ENCODE measurements at places on chromosomes 16 and 17. TPM values are rescaled to one million over a fixed set of nuclear protein-coding genes. Genes with fewer than 3 reads are reported as not detected.
A peak's percentile ranks its signal among the peaks of the same experiment; 100 is the strongest.

The TBC1D16 gene
- total RNA-seq = 11.2 TPM

The TP53TG3B gene
- not detected for total RNA-seq

- peak; percentile 84 for DNase-seq
These were observed 2.9 kb upstream of the PGS1 start for GRCh38 chr17:78375401-78376151.

The AANAT gene
- not detected for total RNA-seq

GRCh38 chr17:17221329-17221728 is 15.2 kb upstream of the PLD6 start:
- peak; percentile 66 for DNase-seq

DNA sequence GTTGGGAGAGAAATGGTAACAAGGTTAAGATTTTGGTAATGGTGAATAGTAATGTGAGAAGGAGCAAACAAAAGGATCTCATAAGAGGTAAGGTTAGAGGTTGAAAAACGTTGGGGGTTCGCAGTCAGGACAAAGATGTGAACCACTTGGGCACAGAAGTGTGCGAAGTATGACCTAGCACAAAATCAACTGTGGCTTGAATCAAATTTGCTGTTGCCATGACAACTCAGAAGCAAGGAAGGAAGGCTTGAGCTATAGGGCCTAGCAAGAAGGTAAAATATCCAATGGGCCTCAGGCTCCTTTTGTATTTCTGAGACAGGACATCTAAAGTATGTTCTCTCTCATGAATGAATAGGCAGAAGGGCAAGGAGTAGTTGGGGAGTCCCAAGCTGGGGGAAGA is 24.5 kb upstream of the TEKT1 start:
- DNase-seq = no peak

DNA sequence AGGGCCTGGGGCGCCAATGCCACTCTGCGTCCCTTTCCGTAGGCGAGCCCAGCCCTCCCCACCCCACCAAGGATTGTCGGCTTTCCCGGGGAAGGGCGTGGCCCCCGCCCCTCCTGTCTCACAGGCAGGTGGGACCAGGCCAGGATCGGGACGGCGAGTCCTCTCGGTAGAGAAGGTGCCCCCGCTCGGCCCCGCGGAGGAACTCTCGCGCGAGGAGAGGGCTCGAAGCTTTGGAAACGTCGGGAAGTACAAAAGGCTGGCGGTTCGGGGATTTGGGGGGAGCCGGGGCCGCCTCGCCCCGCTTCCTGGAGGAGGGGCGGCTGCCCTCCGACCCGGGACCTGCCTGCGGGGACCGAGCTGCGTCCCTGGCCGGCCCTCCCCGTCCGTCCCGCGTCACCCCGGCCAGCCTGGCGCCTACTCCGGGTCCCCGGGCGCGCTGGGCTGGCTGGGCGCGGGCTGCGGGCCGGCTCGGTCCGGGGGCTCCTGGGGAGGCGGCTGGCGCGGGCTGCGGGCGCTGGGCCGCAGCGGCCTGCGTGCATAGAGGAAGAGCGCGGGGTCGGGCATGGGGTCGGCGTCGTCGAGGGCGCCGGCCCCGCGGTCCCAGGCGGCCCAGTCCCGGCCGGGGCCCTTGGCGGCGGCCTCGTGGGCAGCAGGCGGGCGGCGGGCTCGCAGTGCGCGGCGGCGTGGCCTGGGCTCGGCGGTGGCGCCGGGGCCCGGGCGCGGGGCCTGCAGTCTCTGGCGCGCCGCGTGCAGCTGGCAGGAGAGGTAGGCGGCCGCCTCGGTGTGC is 12.6 kb upstream of the CLUH start:
- no peak for DNase-seq

The ENPP7 gene
- total RNA-seq = not detected

- peak; percentile 88 for DNase-seq
These were observed 30.0 kb downstream of the TBC1D16 start for GRCh38 chr17:80005360-80006338.

DNA sequence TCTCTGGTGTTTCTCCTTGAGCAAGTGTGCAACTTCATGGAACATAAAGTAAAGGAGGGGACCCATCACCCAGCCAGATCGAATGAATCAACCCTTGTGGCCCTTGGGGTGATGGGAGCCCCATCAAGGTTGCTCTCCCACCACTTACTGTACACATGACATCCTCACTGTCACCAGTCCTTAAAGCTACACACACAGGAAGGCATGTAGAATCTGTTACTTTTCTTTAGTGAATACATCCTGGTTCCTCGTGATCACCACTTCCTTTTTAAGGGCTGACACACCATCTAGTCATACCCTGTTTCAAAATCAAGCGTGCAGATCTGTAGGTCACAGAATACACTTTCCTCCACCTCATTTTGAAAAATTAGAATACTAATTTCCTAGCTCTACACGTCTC is 22.6 kb upstream of the MPHOSPH6 start:
- no peak for DNase-seq

The LRRC46 gene
- total RNA-seq = 1.3 TPM

The SCGB1C2 gene
- total RNA-seq = not detected

DNA sequence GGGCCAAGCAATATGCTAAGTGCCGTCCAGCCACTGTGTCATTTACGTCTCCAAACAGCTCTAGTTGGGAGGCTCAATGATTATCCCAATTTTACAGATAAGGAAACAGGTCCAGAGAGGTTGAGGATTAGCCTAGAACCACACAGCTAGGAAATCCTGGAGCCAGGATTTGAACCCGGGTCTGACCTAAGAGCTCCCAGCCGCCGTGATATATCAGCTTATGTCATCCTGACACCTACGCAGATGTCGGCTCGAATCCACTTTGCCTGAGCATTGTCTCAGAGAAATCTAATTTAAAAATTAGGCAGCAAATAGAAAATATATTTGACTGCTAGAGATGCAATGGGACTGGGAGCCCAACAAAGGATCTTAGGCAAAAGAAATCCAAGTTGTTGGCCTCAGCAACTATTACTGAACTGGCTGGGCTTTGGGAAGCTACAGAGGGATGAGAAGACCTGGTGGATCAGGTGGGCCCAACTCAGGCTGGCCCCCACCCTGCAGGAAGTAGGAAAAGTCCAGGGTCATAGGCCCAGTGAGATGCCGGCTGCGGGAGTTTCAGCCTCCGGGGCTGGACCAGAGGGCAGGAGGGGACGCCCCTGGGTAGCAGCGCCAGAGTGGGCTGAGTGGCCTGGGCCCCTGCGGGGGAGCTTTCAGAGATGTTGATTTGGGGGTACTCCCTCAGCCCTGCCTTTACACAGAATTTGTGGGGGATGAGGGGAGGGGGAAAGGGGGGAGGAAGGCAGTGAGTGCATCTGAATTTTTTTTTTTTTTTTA is 35.1 kb upstream of the IL21R start:
- DNase-seq = peak; percentile 88

The UBE2G1 gene
- total RNA-seq = 56.1 TPM

DNA sequence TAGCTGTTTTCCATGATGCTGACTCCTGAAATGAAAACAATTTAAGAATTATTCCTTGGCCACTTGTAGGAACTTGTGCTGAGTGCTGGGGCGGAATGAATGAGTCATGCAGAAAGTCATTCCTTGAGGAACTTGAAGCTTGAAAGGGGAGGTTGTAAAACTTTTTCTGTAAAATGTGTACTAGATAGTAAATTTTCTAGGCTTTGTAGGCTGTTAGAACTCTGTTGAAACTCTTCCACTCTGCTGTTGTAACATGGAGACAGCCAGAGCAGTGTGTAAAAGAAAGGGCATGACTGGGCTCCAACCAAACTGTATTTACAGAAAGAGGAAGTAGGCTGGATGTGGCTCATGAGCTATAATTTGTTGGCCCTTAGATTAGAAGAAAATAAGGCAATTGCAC is 46.1 kb downstream of the ABCA8 start:
- DNase-seq = no peak

DNA sequence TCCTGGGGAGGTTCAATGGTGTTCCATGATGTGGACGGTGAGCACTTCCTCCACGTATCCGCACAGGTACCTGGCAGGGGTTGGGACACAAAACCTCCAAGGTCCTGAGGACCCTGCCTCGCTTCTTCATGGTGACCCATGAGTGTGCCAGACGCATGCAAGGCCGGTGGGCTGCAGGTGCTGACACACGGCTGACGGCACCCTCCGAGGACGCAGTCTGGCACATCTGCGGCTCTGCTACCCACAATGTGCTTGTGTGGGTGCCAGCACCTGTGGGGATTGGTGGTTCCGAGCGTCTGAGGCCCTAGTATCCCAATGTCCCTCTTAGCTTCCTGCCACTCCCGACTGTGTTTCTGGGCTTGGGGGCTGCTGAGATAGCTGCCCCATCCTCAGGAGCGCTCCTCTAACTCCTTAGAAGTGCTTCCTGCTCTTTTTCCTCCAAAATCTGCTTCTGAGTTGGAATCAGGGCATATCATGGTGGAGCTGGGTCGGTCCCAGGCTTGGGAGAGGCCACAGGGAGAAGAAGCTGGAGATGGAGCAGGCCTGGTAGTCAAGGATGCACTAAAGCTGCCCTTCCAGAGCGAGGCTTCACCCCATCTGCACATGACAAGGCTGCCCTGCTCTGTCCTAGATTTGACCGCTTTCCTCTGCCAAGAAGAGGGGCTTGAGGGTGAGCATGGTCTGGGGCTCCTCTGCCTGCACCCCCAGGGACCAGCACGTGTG is 1.6 kb downstream of the CYGB start:
- no peak for DNase-seq

GRCh38 chr16:67248401-67249177 is at the start of gene SLC9A5:
TSS of gene SLC9A5 (plus strand) at chr16:67248979. CDS start at chr16:67249015, 36 bp downstream.
- DNase-seq = peak; percentile 89

DNA sequence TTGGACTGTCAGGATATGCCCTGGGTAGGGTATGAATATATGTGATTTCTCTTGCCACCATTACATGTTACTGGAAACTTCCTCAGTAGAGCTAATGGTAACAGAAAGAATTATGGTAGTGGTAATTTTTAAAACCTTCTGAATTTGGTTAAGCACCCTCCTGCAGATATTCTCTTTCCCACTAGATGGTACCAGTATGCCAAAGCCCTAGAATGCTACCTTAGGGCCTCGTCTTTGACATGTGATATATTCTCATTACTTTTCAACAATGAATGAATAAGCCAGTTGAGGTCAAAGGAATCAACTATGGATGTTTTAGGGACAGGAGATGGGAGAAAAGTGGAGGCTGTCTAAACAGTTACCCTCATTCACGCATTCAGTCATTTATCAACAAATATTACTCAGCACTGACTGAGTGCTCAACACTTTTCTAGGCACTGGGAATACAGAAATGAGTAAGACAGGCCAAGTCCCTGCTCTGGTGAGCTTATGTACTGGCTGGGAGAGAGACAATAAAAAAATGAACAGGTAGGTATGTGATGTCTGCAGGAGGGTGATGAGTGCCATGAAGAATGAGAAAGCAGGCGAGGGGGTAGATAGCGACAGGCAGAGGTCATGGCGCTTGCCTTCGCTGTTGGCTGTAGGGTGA is 14.7 kb downstream of the CDH13 start:
- no peak for DNase-seq

- no peak for DNase-seq
These were observed 693.4 kb downstream of the TOX3 start for GRCh38 chr16:51853586-51853985.

GRCh38 chr17:42458497-42459255 is at the start of gene ATP6V0A1:
TSS of gene ATP6V0A1 (plus strand) at chr17:42458878. CDS start at chr17:42460895, 2,017 bp downstream.
- peak; percentile 98 for DNase-seq

DNA sequence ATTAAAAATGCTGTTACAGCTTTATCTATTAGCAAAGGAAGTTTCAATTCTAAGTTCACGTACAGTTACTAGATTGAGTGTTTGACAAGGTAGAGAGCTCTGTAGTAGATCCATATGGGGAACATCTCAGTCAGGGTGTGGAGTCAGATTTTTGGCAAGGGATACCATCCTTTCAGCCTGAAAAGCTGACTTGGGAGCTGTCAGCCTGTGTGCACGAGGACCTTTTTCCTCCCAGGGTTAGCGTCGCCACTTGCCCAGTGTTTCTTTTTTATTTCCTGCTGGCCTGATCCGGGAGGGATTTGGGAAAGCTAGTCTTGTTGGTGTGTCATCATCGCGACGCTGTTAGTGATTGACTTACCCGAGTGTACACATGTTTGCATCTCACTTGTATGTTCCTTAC is 29.5 kb downstream of the WWOX start:
- no peak for DNase-seq

The CHD9NB gene
- total RNA-seq = not detected

DNA sequence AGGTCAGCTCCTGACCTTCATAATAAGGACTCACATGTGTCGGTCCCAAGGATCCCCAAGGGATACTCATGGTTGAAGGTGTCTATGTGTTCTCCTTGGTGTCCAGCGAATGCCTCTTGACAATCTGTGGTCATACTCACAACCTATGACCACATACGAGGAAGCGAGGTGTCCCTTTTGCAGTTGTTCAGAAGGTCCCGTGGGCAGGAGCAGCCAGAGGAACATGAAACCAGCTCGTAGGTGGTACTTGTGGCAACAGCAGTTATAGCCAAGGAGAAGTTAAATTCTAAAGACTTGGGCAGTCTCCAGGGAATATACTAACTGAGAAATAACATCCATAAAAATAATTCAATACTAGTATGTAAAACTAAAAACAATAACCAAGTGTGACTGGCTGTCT is 685.3 kb downstream of the WWOX start:
- DNase-seq = no peak

- DNase-seq = no peak
These were observed 54.9 kb downstream of the RGS9 start for GRCh38 chr17:65191811-65192740.

- DNase-seq = no peak
These were observed 110.1 kb downstream of the USP31 start for GRCh38 chr16:23039118-23039517.

DNA sequence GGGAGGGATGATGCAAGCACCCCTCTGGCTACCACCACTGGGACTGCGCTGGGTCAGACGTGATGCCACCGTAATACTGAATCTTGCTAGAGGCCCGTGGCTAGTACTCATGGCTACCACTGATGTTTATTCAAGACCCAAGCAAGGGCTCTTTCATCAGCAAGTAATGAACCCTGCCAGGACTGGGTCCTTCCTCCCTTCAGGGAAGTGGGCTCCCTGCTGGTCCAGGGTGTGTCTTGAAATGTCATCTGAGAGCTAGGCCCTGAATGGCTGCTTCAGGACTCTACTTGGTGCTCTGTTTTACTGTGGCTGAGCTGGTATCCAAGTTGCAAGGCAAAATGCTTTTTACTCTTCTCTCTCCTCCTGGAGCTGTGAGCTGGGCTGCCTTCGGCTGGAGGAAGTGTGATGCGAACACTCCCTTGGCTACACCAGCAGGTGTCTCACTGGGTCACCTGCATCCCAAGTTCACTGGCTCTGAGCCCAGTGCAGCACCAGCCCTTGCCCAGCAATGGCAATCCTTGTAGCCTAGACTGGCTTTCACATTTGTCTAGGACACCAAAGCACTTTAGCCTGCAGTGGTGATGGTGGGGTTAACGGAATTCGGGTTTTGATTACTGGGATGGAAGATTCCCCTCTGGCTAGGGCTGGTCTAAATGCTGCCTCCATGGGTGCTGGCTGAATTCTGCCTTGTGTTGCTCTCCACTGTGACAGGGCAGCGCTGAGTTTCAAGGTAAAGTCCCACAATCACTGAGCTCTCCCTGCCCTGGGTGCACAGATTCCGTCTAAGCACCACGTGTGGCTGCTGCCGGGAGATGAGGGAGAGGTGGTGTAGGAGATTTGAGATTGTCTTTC is 98.6 kb downstream of the USP22 start:
- DNase-seq = no peak

DNA sequence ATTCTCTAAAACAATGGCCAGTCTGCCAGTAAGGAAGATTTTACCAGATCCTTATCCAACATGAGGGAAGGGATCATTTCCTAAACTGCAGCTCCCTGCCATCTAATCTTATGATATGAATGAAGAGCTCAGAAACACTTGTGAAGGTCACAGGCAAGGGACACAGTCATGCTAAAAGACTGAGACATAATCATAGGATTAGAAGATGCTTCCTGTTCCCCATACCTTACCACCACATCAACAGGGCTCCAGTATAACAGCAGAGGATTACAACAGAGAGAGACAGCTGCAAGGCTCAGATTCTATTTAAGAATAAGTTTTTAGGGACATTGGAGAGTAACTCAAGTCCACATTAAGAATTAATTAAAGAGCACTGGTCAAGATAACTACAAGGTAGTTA is 93.3 kb downstream of the BRIP1 start:
- no peak for DNase-seq
